Karpas-422 (cell line): ENCODE measurements at places on chromosomes 2 and 18. TPM values are rescaled to one million over a fixed set of nuclear protein-coding genes. Genes with fewer than 3 reads are reported as not detected.

DNA sequence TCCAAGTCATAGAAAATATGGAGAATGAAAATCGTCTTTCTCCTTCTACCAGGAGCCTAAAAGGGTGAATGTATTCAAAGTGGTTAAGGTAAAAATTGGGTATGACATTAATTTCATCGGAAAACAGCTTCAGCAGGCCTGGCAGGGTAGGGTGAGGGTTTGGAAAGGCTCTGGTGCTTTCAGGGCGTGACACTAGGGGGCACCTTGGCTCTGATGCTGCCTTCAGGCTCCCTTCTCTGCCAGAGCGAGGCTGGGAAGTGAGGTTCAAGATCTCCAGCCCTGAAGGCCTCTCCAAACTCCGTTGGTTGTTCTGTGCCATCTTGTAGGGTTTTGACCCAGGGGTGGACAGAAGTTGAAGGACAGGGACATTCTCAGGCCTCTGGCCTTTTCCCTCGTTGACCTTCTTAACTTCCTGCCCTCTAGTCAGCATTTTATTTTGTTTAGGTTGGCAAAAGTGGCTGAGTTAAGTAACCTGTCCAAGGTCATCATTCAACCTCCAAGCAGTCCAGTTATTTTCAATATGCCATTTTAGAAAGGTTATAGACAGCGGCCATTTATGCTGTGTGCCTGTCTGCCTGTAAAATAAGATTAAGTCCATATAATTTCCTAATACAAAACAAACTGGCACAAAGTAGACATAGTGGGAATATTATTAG, 40.3 kb downstream of the EML6 start:
- peak; percentile 77 for DNase-seq

DNA sequence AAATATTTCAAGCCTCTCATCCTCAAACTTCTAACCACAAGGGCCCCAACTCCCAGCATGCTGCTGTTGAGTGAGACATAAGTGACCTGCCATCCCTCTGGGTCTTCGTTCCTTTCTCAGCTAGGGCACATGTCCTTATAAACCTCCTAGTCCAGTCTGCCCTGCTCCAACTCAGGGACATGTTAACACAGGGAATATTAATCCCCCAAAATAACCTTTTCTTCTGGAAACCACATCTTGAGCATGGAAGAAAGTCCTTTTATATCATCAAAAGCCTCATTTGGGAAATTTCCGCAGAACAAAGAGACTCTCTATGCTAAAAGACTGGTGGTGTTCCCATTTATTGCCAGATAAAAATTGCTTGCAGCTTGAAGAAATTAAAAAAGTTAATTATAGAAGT, 14.4 kb downstream of the TNP1 start:
- DNase-seq: no peak

GRCh38 chr2:210224941-210225672, at the start of gene ACADL:
TSS of gene ACADL (minus strand) at chr2:210225447. CDS start at chr2:210225263, 184 bp downstream.
- DNase-seq: no peak

LHCGR gene
- total RNA-seq: not detected in 2 replicates

- peak; percentile 57 for DNase-seq
Observed at GRCh38 chr2:8421658-8422449, 260.0 kb upstream of the ID2 start.

DNA sequence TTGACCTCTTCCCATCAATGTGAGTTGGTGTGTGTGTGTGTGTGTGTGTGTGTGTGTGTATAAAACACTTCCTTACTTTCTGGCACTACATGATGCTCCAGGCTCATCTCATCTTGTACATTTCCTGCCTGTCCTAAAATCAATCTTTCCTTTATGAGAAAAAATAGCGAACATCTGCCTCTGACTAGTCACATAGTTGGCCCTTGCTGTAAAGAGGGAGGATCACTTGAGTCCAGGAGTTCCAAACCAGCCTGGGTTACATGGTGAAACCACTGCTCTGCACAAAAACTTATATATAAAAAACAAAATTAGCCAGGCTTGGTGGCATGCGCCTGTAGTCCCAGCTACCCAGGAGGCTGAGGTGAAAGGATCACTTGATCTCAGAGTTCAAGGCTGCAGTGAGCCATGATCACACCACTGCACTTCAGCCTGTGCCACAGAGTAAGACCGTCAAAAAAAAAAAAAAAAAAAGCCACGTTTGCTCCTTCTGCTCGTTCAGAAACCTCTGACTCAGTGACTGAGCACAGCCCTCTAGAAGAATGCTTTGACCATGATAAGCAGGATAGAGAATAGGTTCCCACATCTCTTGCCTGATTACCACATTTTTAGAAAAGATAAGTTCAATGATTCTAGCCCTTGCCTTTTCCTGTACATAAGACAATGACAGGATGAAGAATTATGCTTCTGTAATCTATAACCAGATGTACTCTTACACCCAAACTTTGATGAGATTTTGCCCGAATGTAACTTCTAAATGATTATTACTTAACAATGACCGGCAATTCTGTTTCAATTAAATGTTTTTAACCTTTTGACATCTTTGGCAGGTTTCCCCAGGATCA, 45.2 kb upstream of the ST3GAL5 start:
- DNase-seq: no peak

HRH4 gene
- total RNA-seq: 0.15 TPM in 1 of 2 replicates, not detected in the other

- DNase-seq: peak; percentile 92
Observed at GRCh38 chr2:44981714-44982108, 27.5 kb downstream of the SIX2 start.

- no peak for DNase-seq
Observed at GRCh38 chr18:10900435-10900834, 248.9 kb downstream of the PIEZO2 start.
